ENCODE measurements at places on chromosomes 7 and 10.

DNA sequence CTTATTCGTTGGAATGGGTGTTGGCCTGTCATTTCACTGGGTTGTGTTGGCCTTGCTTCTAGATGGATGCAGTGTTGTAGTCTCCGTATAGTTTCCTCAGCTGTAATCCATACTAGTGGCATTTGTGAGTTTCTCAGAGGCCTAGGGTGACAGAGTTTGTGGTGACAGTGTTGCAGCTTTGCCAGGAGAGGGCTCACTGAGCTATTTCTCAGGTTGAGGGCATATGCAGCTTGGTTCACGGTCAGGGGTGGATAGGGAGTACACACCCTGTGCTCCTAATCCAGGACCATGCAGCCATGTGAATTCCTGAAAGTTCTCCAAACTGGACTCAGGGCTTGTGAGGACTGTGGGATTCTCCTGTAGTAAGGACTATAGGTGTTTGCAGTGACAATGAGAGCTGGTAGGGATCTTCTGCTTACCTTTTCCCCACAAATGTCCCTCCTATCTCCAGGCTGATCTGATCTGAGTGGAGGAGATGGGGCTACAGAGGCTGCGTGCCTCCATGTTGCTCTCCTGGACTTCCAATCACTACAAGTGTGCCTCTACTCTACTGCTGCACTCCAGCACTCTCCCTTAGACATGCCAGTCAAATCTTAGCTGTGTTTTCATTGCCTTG lies 229.0 kb downstream of the STK31 start:
- DNase-seq, result no peak
- no peaks in the 10 kb centered on the region for H3K4me1 ChIP-seq
- no peaks in the 10 kb centered on the region for H3K27me3 ChIP-seq

GRCh38 chr7:19991936-19992335 lies 218.5 kb upstream of the TMEM196 start:
- H3K27ac ChIP-seq, result no peak overlapping the region
- H3K4me1 ChIP-seq, result no peaks in the 10 kb centered on the region
- no peaks in the 10 kb centered on the region for H3K36me3 ChIP-seq
- H3K27me3 ChIP-seq, result no peaks in the 10 kb centered on the region
- H3K4me3 ChIP-seq, result no peak overlapping the region
- no peak for DNase-seq

- no peaks in the 10 kb centered on the region for H3K4me1 ChIP-seq
- H3K27ac ChIP-seq, result peak overlapping the region; percentile 87
- no peak for DNase-seq
These were observed 756 bp upstream of the SEC24C start for GRCh38 chr10:73743327-73743904.

- H3K36me3 ChIP-seq, result no peaks in the 10 kb centered on the region
- H3K27me3 ChIP-seq, result no peaks in the 10 kb centered on the region
- no peak overlapping the region for H3K4me3 ChIP-seq
- no peak overlapping the region for H3K27ac ChIP-seq
- DNase-seq, result no peak
These were observed 18.7 kb upstream of the ARID5B start for GRCh38 chr10:61882621-61883370.

Data from right atrium auricular region (tissue), 2 donors.